ENCODE measurements at places on chromosomes 2 and 18.

GRCh38 chr2:240556553-240557100 is 1.2 kb downstream of the ANKMY1 start:
- DNase-seq = no peak

DNA sequence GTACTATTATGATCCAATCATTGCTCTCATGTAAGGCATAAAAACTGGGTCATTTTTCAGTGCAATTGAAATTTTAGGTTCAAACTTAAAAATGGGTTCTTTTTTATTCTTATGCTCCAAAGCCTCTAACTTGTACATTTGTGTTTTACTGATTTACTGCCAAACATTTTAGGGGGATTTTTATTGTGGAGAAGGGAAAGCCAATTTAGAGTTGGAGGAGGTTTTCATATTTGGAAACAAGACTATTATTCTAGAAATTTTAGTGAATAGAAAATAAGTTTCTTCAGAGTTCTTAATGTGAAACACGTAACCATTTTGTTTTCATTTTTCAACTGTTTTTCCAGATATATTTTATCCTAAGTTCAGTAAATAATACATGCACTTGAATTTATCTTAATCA is 138.6 kb downstream of the DOCK10 start:
- DNase-seq = no peak

DNA sequence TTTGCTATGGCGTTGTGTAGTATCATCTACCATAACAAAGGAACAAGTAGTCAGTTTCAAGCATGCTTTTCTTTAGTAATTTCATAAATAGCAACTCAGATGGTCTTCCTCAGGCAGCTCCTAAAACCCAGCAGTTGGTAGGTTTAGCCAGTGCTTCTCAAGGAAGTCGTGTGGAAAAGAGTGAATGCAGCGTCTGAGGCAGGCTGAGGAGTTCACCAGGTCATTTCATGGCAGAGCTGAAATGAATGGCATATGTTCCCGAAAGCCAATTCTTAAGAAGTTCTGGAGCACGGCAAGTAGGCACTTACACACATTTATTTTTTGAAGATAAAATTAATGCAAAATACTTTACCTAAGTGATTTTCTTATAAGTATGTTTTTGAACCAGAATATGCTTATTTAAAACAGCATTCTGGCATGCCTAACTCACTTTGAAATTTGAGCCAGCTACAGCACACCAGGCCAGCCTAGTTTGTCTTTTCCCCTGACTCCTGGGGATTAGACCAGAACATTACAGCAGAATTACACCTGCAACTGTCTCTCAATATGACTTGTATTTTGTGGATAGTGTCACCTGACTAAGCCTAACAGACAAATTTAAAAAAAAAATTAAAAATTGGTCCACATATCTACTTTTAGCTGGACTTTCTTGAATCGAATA is 62.2 kb downstream of the OSBPL6 start:
- no peak for DNase-seq

GRCh38 chr2:197278799-197279763 is 31.5 kb downstream of the ANKRD44 start:
- DNase-seq = no peak

GRCh38 chr18:10314066-10314465 is 140.4 kb upstream of the APCDD1 start:
- DNase-seq = no peak

DNA sequence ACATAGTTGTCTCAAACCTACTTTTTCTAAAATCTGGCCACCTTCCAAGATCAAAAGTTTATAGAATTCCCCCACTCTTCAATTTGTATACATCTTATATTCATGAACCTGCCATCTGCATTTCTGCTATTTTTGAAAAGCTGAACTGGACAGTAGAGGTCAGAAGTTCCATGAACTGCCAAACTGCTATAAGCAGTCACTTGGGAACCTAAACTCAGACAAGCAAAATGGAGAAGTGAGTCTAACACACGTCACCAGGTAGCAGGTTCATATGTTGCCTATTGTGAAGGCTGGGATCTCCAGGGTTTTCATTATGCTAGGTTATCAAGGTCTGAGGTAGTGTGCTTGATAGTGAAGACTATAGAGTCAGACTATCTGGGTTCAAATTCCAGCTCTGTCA is 2.0 kb upstream of the MYO1B start:
- DNase-seq = no peak

DNA sequence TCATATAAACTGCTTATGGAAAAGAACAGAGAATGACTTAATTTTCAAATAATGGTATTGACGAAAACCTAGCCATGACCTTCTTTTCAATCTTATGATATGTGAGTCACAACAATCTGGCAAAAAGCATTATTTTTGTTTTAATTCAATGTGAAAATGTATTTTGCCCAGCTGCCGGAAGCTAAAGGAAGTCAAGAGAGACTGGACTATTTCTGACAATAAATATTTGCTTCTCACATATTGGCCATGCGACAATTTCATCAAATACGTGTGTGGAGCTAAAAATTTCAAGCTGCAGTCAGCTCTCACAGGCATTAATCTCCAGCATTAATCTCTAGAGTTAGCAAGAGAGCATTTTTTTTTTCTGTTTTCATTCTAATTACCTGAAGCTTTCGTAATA is 881.0 kb downstream of the CPS1 start:
- no peak for DNase-seq

GRCh38 chr18:62862466-62862865 is 147.1 kb downstream of the PHLPP1 start:
- DNase-seq = no peak

DNA sequence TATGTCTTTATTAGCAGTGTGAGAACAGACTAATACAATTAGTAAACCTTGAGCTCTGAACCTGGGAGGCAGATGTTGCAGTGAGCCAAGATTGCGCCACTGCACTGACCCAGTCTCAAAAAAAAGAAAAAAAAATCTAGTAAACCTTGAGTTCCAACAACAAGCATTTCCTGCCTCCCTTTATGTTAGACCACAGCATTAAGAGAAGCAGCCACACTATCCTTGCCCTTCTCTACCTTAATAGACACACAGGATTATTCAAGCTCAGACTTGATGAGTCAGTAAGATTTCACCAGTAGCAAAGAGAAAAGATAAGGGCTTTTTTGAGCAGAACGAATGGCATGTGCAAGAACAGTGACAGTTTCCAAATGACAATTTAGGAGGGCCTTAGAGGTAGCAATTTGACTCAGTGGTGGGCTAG is 18.0 kb upstream of the GLS start:
- DNase-seq = no peak

DNA sequence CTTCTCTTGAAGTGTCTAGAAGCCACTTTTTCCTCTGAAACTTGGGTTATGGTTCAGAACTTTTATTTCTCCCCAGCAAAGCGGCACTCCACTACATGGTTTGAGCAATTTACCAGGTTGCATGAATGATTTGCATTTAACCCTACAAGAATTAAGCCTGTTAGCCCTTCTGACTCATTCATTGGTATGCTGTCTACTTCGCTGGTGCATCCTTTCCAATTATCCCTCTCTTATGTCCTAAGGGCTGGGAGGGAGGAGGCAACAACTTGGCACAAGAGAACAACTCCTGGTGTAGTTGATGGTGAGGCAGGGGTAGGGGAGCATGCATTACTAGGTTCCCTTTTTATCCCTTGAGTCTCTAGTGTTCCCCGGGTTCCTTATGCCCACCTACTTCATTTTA is 293.4 kb upstream of the MEX3C start:
- no peak for DNase-seq

- no peak for DNase-seq
Measured at GRCh38 chr2:216363221-216363620, 9.1 kb downstream of the MARCHF4 start.

DNA sequence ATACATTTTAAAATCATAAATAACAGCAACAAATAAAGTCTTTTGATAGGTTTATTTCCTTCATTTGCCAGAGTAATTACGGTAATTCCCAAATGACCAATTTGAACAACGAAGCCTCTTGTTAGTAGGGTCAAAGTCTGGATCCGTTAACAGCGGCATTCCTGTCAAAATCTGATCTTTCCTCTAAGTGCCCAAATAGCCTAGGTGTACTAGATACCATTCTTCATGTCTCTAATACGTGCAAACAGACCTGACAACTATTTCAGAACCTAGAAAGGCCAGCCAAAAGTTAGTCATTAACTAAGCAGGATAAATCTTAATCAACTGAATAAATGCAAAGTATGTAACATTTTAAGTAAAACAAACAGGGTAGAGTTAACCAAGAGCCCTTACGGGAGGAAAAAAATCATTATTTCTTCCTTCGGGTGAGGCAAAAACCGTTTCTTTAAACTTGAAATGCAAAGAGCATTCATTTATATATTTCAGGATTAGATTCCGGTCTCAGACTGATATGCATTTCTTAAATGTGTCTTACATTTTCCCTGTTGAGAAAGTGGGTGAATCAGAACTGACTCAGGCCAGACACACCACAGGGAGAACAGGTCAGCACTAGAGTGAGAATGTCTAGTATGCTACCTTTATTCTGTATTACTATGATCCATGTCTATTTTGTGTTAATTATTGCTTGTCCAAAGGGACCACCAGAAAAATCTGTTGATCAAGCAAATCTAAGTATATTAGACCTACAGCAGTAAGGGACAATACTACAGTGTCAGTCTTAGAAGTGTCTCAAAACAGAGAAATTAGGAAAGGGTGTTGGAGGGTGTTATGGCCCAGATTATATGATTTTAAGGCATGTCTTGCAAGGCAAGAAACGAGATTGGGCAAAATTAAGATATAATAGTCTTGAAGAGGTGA is 141.5 kb upstream of the NDUFV2 start:
- peak; percentile 72 for DNase-seq

GRCh38 chr2:69583321-69583833 is 60.2 kb downstream of the AAK1 start:
- DNase-seq = no peak

- DNase-seq = no peak
Measured at GRCh38 chr2:234623521-234623991, 126.7 kb upstream of the ARL4C start.

GRCh38 chr18:2108591-2108990 is 462.7 kb downstream of the METTL4 start:
- DNase-seq = no peak

DNA sequence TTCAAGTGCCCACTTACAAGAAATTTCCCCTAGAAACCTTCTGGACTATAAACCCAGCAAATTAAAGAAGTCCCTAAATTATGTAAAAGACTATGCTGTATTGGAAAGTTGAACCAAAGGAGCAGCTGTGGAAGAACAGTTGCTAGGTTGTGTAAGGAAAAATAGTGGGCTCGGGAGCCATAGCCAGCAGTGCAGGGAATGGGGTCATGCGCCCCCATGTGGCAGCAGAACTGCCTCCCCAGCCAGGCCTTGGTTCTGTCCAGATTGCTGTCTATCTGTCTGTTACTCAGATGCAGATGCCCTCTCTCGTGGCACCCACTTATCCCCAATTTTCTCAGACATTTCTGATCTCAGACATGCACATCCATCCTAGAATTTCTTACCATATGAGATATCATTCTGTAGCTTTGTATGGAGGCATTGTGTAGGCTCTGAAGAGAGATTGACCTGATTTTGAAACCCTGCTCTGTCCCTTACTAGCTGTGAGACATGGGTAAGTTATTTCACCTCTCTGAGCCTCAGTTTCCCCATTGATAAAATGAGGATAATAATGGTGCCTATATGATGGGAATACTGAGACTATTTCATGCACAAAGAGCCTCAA is 258.3 kb downstream of the SS18 start:
- peak; percentile 15 for DNase-seq

GRCh38 chr18:57618910-57619309 is 2.7 kb downstream of the NARS1 start:
- no peak for DNase-seq

DNA sequence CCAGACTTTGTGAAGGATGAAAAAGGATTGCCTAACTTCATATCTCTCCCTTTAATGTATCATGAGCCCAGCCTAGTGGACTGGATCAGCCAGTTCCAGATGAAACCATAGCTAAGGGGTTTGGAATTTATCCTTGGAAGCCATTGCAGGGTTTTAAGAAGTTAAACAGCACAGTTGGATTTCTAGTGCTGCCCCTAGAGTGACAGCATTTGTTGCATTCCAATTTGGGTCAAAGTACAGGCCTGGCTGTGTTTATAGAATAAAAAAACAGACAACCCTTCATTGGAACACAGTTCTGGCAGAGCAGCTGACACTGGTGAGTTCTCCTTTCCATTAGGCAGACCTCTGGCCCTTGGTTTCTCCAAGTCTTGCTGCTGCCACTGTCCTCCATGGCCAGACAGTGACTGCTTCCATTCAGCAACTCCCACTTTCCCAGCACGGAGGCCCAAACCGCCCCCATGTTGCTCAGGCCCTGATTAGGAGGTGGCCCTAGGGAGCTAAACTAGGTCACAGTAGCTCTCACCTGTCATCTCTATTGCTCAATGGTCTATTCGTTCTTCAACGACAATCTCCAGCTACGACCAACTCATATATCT is 8.0 kb downstream of the GPR39 start:
- peak; percentile 34 for DNase-seq

- no peak for DNase-seq
Measured at GRCh38 chr2:25690058-25690457, 16.7 kb upstream of the DTNB start.

- no peak for DNase-seq
Measured at GRCh38 chr18:68555879-68556301, 159.0 kb downstream of the TMX3 start.

DNA sequence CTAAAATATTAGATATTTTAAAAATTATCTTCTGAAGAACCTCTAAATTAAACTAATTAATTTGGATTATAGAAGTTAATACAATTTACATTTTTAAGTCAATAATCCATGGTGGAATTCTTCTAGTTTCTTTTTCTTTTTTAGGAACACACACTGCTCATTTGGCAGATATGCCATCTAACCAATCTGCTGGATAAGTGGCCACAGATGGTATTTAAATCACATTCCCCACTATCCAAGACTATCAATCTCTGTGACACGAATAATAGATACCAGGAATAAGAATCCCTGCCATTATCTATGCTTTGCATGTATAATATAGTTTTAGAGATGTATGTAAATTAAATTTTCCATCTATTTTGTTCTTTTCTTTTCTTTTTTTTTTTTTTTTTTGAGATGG is 58.5 kb downstream of the CABYR start:
- no peak for DNase-seq

- DNase-seq = peak; percentile 31
Measured at GRCh38 chr18:10560452-10561045, 34.7 kb downstream of the NAPG start.

DNA sequence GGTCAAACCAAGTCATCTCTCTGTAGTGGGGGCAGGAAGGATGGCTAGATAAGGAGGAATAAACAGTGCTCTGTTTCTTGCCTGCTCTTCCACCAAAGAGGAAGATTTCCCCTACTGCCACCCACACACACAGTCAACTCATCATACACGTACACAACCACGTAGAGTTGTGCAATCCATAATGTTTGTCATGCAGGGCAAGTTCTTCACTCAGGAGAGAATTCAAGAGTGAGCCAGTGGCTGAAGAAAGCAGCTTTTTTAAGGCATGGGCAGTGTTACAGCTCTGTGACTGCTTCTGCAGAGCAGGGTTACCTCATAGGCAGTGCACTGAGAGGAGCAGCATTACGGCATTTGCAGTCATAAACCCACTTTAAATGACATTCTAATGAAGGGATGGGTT is 283.0 kb downstream of the RND3 start:
- DNase-seq = peak; percentile 88

GRCh38 chr2:73818296-73818695 is 10.5 kb upstream of the STAMBP start:
- DNase-seq = no peak

- no peak for DNase-seq
Measured at GRCh38 chr18:22337833-22338232, 79.9 kb downstream of the CTAGE1 start.
